Adrenal gland (tissue), 19 donors: ENCODE measurements at places on chromosomes 5 and 9. TPM values are rescaled to one million over a fixed set of nuclear protein-coding genes. Genes with fewer than 3 reads are reported as not detected.

Gene LCN12
- 6.9 TPM for total RNA-seq

Gene DAPK1
- total RNA-seq, result 25.3 TPM

Gene NSUN2
- 44.1 TPM for total RNA-seq

Gene OR13J1
- total RNA-seq, result not detected

Gene CCDC171
- total RNA-seq, result 2.3 TPM

Gene PDZD2
- 8.5 TPM for total RNA-seq

Gene TAL2
- total RNA-seq, result 0.39 TPM

Gene FBXO4
- total RNA-seq, result 12.9 TPM

GRCh38 chr5:11046160-11046559 lies 285.1 kb upstream of the DAP start:
- DNase-seq, result no peak
- no peaks in the 10 kb centered on the region for H3K27me3 ChIP-seq
- no peaks in the 10 kb centered on the region for H3K4me1 ChIP-seq
- no peak overlapping the region for H3K27ac ChIP-seq

DNA sequence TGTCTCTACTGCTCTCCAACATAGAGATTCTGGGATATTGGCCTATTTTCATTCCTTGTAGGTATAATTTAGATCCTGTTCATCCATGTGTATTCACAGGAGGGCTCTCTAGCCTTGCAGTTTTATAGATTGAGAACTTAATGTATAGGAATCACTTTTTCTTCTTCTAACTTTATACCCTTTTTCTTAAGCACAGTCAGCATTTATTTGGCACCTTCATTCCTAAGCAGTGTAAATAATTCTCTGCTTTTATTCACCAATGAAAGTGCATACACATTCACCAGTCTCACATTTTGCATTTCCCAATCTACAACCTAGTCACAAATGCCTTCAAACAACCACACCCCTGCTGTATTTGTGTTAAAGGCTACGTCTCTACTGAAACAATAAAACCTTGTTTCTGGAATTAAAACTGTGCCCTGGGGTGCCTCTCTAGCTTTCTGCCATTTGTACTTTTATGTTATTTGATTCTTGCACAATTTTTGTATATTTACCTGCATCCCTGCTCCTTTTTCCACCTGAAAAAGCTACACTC lies 49.3 kb downstream of the NREP start:
- H3K4me1 ChIP-seq, result peaks cover 10% of the 10 kb centered on the region
- no peak for DNase-seq

- peaks cover 2% of the 10 kb centered on the region for H3K4me1 ChIP-seq
- H3K4me3 ChIP-seq, result no peak overlapping the region
- H3K27ac ChIP-seq, result no peak overlapping the region
- no peaks in the 10 kb centered on the region for H3K36me3 ChIP-seq
These were observed 6.5 kb upstream of the RICTOR start for GRCh38 chr5:39080597-39081204.

GRCh38 chr5:101102506-101102905 lies 199.4 kb upstream of the ST8SIA4 start:
- no peaks in the 10 kb centered on the region for H3K27me3 ChIP-seq
- H3K36me3 ChIP-seq, result no peaks in the 10 kb centered on the region
- H3K27ac ChIP-seq, result no peak overlapping the region
- no peaks in the 10 kb centered on the region for H3K4me1 ChIP-seq
- H3K4me3 ChIP-seq, result no peak overlapping the region
- DNase-seq, result no peak

DNA sequence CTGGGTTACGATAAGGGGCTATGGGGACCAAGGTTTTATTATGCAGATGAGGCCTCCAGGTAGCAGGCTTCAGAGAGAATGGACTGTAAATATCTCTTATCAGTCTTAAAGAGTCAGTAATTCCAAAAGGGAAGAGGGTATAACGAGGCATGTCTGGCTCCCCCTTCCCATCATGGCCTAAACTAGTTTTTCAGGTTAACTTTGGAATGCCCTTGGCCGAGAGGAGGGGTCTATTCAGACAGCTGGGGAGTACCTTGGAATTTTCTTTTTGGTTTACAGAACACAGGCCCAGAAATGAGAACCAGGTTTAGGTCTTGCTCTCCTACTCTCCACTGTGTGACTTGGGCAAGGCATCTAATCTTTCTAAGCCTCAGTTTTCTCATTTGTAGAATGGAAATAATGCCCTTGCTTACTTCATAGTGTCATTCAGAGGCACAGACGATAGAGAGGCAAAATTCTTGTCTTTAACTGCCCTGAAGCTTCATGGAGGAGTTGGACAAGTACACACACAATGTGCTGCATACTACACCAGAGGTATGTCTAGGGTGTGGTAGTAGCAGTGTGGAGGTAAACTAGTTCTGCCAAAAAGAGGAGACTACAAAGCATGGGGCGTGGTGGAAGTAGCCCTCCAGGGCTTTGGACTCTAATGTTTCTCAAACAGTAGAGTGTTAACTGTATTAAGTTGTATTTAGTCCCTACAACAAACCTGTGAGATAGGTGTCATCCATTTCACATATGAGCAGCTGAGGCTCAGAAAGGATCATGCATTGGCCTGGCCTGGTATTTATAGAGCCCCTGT lies 45.5 kb downstream of the IRF1 start:
- no peaks in the 10 kb centered on the region for H3K27me3 ChIP-seq
- H3K4me3 ChIP-seq, result no peak overlapping the region
- peaks cover 19% of the 10 kb centered on the region for H3K4me1 ChIP-seq
- no peak overlapping the region for H3K27ac ChIP-seq
- DNase-seq, result no peak

DNA sequence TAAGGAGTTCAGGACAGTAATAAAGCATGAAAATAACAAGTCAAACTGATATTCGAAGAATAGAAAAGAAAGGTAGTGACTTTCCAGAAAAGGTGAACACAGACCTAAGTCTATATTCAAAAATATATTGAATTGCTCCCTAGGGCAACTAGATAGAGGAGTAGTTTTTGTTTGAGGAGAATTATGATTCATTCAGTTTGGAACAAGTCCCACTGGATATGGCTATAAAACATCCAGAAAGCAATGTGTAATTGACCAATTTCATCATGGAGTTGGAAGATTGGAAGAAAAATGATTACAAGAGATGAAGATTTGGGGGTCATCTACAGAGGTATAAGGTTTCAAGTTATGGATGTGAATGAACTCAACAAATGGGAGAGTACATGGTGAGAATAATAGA lies 117.5 kb upstream of the ZNF462 start:
- H3K27ac ChIP-seq, result no peak overlapping the region
- no peaks in the 10 kb centered on the region for H3K36me3 ChIP-seq
- no peaks in the 10 kb centered on the region for H3K27me3 ChIP-seq
- H3K4me1 ChIP-seq, result no peaks in the 10 kb centered on the region
- H3K4me3 ChIP-seq, result no peak overlapping the region
- no peak for DNase-seq
